ENCODE measurements at places on chromosomes 6 and 20.
A peak's percentile ranks its signal among the peaks of the same experiment; 100 is the strongest.

DNA sequence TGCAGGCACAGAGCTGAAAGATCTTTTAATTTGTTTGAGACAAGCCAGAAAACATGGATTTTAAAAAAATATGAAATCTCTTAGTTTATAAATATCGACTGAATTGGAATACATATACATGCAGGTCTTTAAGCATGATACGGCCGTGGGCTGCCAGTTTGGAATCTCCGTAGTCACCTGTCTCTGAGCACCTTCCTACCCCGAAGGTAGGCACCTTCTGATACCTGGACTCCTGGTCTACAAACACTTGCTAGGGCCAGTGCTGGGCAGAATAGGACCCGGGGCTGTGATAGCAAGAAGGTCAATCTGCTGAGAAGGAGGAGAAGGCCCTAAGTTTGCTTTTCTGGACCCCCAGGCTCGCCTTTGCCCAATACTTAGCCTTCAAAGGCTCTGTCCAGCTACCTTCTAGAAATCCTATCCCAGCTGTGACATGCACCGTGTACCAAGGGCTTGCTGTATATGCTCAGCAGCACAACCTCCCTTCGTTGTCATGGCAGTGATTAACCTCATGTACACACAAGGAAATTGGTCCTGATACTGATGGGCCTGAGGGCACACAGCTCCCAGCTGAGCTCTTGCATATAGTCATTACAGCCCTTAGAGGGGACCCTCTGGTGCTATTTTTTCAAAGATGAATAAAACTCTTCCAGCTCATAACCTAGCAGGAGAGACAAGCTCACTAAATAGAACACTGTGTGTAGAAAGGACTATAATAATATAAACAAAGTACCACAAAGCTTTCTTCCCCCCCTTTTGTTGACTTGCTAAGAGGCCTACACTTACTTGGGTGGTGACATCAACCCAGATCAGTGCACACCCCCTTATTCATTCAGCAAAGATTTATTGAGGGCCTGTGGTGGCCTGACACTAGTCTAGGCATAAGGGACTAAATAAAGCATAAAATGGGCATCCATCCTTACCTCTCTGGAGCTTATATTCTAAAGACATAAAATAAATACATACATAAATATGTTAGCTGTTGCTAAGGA is 17.7 kb downstream of the SNPH start:
- no peak for DNase-seq

- DNase-seq = no peak
Measured at GRCh38 chr6:40948570-40948969, 90.5 kb downstream of the UNC5CL start.

GRCh38 chr6:90420500-90420899 is 123.9 kb upstream of the BACH2 start:
- no peak for DNase-seq

- DNase-seq = no peak
Measured at GRCh38 chr6:44733126-44733525, 345.6 kb downstream of the CDC5L start.

- no peak for DNase-seq
Measured at GRCh38 chr6:32809171-32809570, 7.6 kb downstream of the HLA-DOB start.

- no peak for DNase-seq
Measured at GRCh38 chr20:44532259-44532980, 10.6 kb upstream of the SERINC3 start.

- DNase-seq = no peak
Measured at GRCh38 chr6:138545621-138545980, 46.3 kb upstream of the NHSL1 start.

DNA sequence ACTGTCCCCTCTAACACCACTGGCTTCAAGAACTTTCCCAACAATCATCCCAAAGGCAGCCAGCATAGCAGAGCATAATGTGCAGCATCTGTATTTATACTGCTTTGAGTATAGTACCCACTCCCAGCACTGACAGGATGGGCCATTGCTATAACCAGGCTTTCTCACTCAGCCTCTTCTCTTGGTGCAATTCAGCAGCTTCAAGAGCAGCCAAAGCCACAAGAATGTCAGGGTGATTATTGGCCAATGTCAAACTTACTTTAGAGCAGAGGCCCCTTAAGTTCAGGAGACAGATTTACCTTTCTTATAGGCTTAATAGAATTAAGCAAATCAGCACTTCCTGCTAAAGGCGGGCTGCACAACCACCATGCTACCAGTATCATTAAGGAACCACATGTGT is 232.4 kb upstream of the RSPO3 start:
- DNase-seq = no peak

DNA sequence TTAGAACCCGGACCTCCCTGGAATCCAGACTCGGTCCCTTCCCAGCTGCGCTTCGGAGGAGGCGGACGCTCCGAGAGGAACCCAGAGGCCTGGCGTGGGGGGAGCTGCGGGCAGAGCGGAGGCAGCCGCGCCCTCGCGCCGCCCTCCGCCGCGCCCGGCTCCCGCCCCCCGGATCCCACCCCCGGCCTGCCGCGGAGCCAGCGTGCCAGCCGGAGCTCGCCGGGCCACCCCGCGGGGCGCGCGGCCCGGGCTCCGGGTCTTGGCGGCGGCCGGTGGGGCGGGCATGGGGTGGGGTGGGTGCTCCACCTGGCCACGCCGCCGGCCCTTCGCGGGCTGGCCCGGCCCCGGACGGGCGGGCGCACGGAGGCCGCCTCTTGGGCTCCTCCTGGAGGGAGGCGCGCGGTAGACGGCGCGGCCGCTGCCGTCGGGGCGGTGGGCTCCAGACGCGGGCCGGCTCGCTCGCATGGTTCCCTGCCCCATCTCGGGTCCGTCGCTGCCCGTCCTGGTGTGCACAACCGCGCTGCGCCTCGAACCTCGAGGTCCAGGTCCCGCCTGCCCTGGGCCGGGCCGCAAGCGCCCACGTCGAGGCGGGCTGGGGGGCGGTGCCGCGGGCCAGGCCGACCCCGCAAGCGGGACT is 592 bp upstream of the CDYL start:
- DNase-seq = peak; percentile 51

GRCh38 chr6:150258381-150258780 is 110.4 kb upstream of the IYD start:
- DNase-seq = no peak

GRCh38 chr20:4820806-4821518 is 99.3 kb downstream of the PRND start:
- no peak for DNase-seq

- DNase-seq = no peak
Measured at GRCh38 chr6:130783416-130784107, 43.6 kb upstream of the SMLR1 start.

DNA sequence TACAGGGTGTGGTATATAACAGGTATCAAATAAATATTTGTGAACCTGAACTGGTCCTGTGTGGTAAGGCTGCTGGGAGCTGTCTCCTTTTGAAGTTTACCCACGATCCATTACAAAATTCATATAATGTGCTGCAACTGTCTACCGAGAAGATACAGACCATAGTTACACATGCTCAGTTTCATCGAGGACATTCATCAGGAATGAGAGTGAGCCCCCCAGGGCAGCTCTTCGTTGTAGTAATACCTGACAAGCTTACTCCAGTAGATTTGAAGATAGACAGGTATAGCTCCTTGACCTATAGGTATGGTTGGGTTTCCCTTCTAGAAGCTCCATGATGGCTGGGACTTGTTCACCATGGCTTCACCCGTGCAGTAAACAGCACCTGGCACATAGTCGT is 25.7 kb downstream of the ARMC2 start:
- DNase-seq = no peak

GRCh38 chr6:122740936-122741335 is 38.6 kb upstream of the FABP7 start:
- DNase-seq = no peak

- DNase-seq = no peak
Measured at GRCh38 chr6:52254731-52255378, 10.6 kb upstream of the IL17F start.

- no peak for DNase-seq
Measured at GRCh38 chr20:24048024-24048611, 59.5 kb upstream of the GGTLC1 start.

DNA sequence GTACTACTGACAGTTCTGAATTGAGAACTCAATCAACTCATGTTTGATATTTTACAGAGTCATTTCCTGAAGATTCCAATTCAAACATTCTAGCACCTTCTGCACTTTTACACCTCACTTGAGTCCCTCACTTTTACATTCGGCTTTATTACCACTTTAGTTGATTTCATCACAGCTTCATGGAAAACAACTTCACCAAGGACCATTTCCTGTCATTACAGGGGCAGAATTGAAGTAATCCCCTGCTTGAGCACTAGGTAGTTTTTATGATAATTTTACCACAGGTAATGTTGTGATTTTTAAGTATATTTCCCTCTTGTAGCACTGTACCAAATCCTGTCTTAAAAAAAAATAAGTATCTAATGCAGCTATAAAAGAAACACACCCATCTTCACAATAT is 312.9 kb downstream of the BTBD9 start:
- no peak for DNase-seq

DNA sequence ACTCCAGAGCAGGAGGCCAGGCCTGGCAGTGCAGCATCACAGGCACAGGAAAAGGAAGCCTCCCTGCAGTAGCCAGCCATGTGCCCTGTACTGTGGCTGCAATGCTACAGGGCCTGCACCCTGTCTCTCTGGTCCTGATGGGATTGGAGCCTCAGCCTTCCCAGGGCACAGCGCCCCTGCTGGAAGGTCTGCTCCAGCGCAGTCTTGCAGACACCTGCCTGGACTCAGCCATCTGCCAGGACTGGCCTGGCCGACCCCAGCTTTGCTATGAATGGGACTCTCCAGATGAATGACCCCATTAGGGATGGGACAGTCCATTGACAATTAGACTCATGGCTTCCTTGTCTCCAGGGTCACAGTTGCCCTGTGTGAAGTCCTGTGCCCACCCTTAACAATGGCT is 251.6 kb downstream of the ERMARD start:
- no peak for DNase-seq

DNA sequence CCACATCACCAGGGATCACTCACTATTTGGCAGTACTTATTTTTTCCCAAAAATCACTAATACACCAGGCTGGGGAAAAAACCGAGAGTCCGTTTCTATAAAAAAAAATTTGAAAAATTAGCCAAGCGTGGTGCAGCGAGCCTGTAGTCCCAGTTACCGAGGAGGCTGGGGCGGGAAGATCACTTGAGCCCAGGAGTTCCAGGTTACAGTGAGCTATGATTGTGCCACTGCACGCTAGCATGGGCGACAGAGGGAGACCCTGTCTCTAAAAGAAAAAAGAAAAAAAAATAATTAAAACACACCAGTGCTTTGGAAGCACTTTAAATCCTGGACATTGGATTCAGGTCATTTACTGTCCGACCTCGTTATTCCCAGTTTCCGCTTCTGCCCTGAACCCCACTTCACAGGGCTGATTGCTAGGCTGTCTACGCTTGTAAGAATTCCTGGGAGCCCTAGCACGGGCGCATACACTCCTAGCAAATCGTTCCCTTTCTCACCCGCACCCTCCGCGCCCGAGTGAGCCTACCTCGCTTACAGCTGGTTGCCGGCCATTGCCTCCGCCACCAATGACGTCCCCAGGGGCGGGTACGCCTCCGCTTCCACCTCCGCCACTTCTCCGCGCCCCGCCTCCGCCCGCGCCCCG is at the start of gene TPMT:
Gene TPMT, minus strand, starts transcription at position 571 of the 643 bp plus-strand sequence. CDS start 5,950 bp downstream, outside the sequence.
- peak; percentile 22 for DNase-seq

DNA sequence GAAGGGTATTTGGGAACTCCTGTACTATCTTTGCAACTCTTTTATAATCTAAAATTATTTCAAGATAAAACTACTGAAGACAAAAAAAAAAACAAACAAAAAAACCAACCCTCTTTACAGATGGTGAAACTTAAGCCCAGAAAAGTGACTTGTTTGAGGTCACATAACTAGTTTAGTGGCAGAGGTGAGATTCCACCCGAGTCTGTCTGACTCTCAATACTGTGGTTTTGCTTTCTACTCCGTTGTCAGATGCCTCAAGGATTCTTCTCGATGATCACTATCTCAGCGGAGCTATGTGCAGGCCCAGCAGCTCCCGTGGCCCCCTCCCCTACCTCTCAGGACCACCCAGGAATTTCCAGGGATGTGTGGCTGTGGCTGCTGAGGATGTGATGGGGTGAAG is 36.1 kb upstream of the KCNB1 start:
- DNase-seq = no peak

GRCh38 chr6:15366003-15366535 is 120.2 kb downstream of the JARID2 start:
- no peak for DNase-seq

- DNase-seq = no peak
Measured at GRCh38 chr20:55186228-55186627, 710.8 kb downstream of the DOK5 start.

DNA sequence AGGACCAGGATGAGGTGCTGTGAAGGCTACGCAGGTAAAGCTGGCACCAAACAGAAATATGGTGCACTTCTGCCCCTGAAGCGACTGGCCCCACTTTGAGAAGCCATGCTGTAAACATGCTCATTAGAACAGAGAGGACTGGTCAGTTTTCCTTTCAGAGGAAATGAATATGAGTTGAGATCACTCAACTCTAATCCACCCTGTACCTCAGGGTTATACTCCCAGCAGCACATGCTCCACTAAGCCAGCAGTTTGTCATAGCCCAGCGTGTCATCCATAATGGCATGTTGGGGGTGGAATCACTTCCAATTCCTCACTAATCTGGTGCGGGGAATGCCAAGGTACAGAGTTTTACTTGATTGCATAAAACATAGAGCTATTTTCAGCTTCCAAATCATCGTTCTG is 98.1 kb downstream of the HIVEP2 start:
- no peak for DNase-seq

- no peak for DNase-seq
Measured at GRCh38 chr6:77415706-77416105, 47.6 kb downstream of the HTR1B start.

DNA sequence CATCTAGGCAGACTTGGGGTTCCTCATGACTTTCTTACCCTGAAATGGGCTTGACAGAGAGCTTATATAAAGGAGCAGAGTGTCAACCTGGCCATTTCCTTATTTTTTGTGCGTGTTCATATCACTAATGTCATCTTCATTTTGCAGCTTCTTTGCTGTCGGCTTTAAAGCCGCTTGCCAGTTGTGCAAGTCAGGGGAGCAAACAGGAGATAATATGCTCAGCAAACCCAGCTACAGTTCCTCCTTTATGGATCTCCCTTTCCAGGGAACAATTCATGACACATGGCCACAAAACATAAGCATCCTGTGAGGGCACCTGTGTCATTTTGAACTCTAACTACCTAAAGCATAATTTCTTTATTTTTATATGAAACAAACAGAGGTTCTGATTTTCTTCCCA is 6.5 kb upstream of the TUBB2B start:
- no peak for DNase-seq

Measured in renal cortex interstitium (tissue), 15 donors.